ENCODE measurements at places on chromosomes 7 and 10.

DNA sequence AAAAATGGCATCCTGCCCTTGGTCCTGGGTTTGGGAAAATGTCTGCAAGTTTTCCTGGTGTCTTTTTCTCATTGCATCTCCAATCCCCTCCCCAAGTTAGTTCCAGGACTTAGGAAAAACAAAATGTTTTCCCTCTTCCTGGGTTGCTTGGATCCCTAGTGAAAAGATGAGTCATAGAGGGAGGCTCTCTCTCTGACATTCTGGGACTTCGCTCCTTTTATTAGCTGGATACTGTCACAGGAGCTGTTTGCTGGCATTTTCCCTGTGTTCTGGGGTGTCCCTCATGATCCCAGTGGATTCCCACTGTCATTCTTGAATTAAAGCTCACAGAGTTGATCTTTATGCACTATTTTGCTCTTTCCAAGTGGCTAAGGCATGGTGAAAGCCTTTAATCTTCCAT, 316.4 kb upstream of the MBL2 start:
- no peak for DNase-seq

DNA sequence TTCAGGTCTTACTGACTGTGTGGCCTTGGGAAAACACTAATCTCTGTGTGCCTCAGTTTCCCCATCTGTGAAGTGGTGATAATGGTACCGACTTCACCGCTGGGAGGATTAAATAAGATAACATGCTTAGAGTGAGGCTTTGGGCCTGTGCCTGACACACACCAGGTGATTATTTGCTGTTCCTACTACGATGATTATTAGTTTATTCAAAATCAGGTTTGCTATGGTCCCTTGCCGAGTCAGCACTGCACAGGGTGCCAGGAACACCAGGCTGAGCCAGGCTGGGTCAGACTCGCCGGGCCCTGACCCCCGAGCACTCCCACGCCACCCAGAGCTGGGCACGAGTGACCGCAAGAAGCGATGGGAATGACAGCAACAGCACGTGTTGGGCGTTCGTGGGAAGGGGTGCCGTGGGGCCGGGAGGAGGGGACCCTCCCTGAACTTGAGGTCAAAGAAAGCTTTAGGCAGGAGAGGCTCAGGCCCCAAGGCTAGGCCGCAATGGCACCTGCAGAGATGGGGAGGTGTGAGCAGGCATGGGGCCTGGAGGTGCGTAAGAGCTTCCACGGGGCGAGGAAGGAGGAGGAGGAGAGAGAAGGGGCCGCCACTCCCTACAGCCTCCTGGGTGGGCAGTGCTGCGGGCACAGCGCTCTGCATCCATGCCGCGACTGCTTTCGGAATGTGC, 325.4 kb downstream of the DNAJB6 start:
- no peak for DNase-seq

- no peak for DNase-seq
These were observed 64.5 kb downstream of the RAMP3 start for GRCh38 chr7:45221896-45222604.

- DNase-seq: peak; percentile 31
These were observed 42.5 kb downstream of the C7orf25 start for GRCh38 chr7:42869131-42870020.

- no peak for DNase-seq
These were observed 7.5 kb upstream of the JAKMIP3 start for GRCh38 chr10:132058111-132058745.

- peak; percentile 30 for DNase-seq
These were observed 999 bp upstream of the MRPS24 start for GRCh38 chr7:43870316-43870715.

- DNase-seq: peak; percentile 96
These were observed 91.9 kb upstream of the MBL2 start for GRCh38 chr10:52864201-52865106.

- DNase-seq: peak; percentile 75
These were observed 36.3 kb downstream of the ARID5B start for GRCh38 chr10:61937631-61938351.
